ENCODE measurements at places on chromosomes 1 and 21.

GRCh38 chr1:117631359-117632160 is 25.7 kb downstream of the TENT5C start:
- DNase-seq = no peak

DNA sequence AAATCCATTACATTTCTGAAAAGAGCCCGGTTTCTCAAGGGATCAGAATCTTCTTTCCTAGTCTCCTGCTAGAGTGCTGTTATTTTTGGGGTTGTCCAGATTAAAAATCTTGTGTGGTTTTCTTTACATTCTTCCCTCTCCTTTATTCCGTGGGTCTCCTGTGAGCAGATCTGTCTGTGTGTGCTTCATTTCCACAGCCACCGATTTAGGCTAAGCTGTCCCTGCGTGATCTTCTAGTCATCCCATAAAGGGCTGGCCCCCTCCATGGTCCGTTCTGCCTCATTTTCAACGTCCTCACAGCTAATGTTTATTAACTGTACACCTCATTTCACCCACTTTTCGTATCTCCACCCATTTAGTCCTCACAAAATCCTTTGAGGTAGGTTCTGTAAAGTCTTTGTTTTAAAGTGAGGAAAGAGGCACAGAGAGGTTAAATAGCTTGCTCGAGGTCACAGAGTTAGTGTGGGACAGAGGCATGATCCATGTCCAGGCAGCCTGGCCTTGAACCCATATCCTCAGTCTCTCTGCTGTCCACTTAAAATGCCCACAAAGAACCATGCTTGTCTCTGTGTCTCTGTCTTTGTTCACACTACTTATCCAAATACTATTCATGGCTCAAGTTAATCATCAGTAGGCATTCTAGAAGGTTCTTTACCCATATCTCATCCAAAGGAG is 38.2 kb upstream of the KIF1B start:
- no peak for DNase-seq

DNA sequence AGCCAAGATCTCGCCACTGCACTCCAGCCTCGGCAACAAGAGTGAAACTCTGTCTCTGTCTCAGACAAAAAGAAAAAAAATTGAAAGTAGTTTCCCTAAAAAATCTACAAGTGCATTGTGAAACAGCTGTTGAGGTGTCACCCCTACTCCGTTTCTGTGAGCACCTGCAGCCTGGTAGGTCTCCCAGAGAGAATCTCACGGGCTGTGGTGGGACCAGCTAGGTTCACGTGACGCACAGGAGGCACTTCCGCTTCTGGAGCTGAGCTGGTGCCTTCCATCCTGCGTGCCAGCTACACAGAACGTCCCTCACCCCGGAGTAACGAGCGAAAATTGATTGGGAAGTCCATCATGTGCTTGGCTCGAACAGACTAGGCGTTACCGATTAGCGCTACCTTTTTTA is 66.8 kb downstream of the COL24A1 start:
- DNase-seq = no peak

- no peak for DNase-seq
These were observed 6.8 kb upstream of the VAMP4 start for GRCh38 chr1:171748651-171749050.

GRCh38 chr1:9721606-9722377 is 70.3 kb downstream of the PIK3CD start:
- DNase-seq = peak; percentile 96

Data from endodermal cell (in vitro differentiated cells).